ENCODE measurements at places on chromosomes 3 and 15.

DNA sequence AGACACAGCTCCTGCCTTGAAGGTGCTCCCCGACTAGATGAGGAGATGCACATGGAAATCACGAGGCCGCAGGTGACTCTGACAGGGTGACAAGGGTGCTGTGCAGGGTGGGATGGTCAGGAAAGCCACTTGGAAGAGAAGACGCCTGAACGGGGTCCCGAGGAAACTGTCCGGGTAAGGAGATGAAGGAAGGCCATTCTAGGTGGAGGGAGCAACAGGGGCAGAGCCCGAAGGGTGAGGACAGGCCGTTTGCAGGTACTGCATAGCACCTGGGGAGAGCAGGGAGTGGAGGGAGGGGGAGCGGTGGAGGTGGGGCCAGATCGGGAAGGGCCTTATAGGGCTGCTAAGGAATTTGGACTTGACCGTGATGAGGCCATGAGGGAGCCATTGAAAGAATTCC, 105.6 kb upstream of the DLG1 start:
- no peak for DNase-seq

GRCh38 chr3:46405301-46406019, 1.4 kb downstream of the CCR5AS start:
- DNase-seq, result no peak

- no peak for DNase-seq
Measured at GRCh38 chr3:195113048-195113447, 157.9 kb downstream of the XXYLT1 start.

GRCh38 chr3:110077093-110077492, 739.7 kb upstream of the DPPA4 start:
- no peak for DNase-seq

- DNase-seq, result no peak
Measured at GRCh38 chr3:31370380-31370666, 162.4 kb upstream of the STT3B start.

DNA sequence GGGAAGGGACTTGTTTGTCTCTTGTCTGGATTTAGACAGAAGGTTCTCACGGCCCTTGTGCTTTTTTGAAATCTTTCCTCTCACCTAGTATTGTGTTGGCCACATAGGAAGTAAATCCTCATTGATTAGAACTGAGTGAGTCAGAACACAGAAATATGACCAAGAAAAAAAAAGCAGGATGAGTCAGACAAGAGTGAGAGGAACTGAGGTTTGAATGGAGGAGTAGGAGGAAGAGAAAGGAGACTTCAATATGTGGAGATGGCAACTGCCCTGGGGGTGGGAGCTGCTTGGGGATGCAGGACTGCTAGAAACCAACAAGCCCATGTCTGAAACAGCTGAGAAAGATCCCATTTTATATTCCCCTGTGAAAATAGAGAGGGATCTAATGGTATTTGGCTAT, 194.1 kb upstream of the ZBTB20 start:
- DNase-seq, result no peak

- no peak for DNase-seq
Measured at GRCh38 chr3:191329654-191330529, at the start of gene UTS2B. UTS2B (minus strand) TSS chr3:191330526; CDS start chr3:191282189, 48,337 bp downstream.

DNA sequence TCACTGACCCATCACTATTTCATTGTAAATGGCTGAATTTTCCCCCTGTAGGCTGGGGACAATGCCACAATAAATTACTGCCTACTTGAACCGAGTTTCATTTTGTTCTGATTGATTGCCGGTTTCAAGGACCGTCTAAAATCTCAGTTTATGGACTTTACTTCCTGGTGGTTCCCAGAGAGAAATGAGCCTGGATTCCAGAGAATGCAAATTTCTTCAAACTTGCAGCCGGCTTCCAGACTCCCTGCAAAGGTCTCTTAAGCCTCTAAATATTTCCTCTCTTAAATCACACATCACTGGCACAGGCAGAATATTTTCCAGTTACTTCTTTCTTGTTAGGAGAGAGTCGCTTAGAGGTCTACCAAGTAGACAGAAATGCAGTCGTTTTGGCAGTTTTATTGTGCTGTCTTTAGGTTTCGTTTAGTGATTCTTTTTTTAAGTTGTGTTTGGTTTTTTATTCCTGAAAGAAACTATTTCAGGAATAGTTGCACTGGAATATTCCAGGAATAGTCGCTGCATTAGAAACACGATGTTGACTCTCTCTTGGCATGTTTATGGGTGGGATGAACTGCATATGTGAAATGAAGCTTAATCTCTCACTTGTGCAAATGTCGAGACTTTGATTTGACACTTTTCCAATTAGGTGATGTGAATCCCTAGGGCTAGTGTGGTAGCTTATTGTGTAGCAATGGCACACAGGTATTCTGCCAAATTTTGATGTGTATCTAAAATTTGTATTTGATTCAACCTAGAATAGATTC, 284.1 kb upstream of the NR2E3 start:
- no peak for DNase-seq

- no peak for DNase-seq
Measured at GRCh38 chr3:195080125-195080524, 190.8 kb downstream of the XXYLT1 start.

- DNase-seq, result no peak
Measured at GRCh38 chr3:28816017-28816416, 464.9 kb upstream of the RBMS3 start.

DNA sequence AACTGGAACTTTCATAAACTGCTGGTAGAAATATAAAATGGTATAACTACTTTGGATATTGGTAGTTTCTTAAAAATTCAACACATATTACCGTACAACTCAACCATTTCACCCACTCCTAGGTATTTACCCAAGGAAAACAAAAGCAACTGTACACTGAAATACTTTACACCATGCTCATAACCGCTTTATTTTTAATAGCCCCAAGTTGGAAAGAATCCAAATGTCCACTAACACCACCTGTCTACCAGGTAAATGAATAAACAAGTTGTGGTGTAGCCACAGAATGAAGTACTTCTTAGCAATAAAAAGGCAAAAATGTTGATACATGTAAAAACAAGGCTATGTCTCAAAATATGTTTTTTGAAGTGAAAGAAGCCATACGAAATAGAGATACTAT, 215.9 kb upstream of the PEX5L start:
- no peak for DNase-seq

All from stimulated activated CD8-positive, alpha-beta memory T cell treated with anti-CD3 and anti-CD28 coated beads, Interleukin-4, amount 100 ng/mL, for 1 hour (primary cell).